ENCODE measurements at places on chromosomes 1 and 21.

DNA sequence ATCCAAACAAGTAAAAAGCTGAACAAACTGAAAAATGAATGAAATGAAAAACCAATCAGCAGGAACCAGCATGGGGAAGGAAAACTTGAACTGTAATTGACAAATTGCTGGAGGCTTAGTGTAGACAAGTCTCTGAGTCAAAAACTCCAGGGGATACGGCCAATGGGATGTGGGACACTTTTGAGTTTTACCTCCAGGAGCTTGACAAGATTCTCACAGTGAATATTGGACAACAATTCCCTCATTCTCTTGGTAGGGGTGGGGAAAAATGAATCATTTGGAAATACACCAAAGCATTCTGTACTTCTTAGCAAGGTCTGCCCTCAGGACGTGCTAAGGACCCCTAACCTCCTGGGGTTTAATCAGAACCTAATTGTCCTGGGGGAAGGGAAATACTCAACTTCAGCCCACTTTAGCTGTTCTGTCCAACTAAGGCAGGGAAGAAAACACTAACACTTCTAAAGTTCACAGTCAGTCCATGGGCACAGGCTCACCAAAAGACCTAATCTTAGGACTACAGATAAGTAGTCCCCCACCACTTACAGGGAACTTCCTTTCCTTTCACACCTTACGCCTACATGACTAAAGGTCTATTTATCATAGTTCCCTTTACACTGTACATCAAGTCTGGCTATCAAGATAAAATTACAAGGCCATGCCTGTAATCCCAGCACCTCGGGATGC is 60.7 kb upstream of the CDC42BPA start:
- peak; percentile 36 for DNase-seq

DNA sequence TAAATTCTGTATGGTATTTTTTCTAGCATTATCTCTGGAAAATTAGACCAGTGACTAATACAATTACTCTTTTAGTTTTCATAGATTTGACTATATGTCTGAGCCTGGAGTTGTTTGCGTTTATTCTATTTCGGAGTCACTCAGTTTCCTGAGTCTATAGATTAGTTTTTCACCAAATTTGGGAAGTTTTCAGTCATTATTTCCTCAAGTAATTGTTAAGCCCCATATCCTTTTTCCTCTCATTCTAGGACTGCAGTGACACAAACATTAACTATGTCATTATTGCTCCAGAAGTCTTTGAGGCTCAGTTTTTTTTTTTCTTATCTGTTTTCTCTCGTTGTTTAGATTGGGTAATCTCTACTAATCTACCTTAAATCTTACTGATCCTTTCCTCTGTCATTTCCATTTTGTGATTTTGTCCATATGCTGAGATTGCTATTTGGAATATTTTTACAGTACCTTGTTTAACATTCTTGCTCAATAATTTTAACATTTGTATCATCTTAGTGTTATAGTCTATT is 886.2 kb downstream of the LTN1 start:
- DNase-seq, result no peak

DNA sequence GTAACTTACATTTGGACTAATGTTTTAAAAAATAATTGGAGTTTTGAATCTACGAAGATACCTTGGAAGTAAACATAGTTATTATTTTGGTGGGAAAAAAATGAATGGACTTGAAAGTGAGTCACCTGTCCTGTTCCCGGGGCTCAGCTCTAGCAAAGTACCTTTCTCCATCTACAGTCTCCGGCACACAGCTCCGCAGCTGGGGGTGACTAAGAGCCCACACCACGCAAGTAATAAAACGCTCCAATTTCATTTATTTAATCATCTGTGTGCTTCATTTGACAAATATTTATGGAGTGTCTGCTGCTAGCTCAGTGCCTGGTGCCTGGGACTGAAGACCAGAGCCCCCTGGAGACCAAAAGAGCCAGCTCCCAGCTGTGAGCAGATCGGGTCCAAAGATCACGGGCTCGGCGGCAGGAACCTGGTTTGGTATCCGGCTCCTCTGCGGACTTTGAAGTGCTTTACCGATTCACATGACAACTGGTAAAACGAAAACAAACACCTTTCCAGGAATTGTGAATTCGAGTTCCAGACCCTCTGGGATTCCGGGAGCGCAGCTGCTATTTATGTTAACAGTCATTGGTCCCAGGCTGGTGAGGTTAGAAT is 1.7 kb upstream of the RIPK4 start:
- DNase-seq, result peak; percentile 92

- DNase-seq, result no peak
Measured at GRCh38 chr1:83954166-83954823, 44.6 kb downstream of the TTLL7 start.

GRCh38 chr1:119762409-119762808 is 6.3 kb downstream of the HMGCS2 start:
- DNase-seq, result no peak

DNA sequence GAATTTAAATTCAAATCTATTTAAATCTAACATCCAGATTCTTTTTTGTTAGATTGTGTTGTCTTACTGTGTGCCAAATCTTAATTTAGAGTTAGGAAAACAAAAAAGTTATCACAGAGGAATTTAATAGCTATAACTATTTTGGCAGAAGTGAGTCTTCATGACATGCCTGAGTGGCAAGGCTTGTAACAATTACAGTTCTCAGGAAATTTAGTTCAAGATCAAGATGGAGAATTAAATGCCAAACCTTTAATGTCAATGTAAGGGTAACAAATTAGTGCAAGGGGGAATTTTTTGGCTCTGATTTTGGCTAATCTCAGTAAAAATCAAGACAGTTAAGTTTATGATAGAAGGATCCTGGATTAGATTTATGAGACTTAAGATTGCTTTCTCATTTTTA is 58.4 kb downstream of the GDAP2 start:
- DNase-seq, result no peak

DNA sequence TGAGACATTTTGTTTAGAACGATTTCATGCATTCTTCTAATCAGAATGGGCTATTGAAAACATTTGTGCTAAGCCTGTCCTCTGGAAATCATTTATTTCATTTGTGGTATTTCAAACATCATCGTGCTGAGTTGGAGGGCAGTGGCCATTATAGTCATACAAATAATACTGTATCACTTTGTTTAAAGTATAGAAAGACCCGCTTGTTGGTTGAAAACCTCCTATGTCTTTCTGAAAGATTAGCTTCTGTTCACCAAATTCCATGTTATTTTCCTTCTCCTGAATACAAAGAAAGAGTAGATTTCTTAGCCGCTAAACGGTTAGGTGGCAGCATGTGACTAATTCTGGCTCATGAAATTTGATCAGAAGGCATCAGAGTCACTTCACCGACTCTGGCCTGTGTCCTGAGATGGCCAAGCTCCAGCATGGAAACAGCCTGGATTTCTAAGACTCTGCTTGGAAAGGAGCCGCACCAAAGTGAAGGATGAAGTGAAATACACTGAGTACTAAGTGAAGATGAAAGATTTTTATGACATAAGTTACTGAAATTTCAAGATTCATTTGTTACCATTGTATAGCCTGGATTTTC is 355.1 kb downstream of the USP25 start:
- peak; percentile 74 for DNase-seq

GRCh38 chr1:82160903-82161302 is 360.2 kb downstream of the ADGRL2 start:
- no peak for DNase-seq

- no peak for DNase-seq
Measured at GRCh38 chr1:223180731-223181321, 37.8 kb upstream of the TLR5 start.

DNA sequence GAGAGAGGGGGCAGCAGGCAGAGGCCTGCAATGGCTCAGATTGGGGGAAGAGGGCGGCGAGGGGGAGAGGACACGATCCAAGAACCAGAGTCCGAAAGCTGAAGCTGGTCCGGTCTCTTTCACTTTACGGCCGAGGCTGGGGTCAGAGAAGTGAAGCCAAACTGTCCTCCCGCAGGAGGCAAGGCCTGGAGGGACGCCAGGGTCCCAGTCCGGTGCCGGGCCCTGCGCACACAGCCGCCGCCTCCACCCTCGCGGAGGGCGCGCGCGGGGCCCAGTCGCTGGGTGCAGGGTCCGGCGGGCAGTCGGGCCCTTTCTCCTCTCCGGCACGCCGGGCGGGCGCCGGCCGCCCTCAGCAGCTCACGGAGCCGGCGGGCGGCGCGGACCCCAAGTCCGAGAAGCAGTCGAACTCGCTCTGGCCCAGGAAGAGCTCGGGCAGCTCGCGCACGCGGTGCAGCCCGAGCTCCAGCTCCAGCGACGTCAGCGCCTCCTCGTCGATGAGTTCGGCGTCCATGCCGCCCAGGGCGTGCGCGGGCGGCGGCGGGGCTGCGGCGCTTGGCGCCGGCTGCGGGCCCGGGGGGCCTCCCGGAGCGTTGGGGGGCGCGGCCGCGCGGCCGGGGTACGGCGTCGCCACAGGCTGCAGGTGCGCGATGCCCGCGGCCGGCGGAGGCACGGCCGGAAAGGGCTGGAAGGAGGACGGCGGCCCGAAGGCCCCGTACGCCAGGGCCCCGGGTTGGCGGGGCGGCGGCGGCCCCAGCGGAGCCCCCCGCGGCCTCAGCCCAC is 749 bp downstream of the CITED4 start:
- peak; percentile 59 for DNase-seq

- DNase-seq, result no peak
Measured at GRCh38 chr21:31945141-31945540, 72.3 kb downstream of the HUNK start.

- DNase-seq, result no peak
Measured at GRCh38 chr1:48115835-48116234, 106.7 kb upstream of the SLC5A9 start.

Measured in ELR (cell line).